ENCODE measurements at places on chromosomes 3 and 15.

GRCh38 chr3:4398941-4399245, 68.2 kb downstream of the SUMF1 start:
- no peak for DNase-seq

DNA sequence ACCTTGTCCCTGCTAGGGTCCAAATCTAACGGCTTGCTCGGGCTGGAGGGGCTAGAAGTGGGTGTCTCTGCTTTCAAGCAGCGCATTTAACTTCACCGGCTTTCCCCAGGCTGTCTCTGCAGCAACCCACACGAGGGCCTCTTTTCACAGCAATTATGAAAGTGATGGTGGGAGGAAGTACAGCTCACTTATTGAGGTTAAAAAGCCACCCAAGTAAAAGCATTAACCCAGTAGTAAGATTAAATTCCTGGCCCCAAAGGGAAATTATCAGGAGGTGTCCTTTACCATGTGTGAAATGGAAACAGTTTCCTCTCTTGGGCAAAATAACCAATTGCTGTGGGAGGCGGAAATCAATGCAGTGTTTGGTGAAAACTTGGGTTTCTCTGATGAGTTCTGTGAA, 41.1 kb downstream of the NGRN start:
- DNase-seq: peak; percentile 58

DNA sequence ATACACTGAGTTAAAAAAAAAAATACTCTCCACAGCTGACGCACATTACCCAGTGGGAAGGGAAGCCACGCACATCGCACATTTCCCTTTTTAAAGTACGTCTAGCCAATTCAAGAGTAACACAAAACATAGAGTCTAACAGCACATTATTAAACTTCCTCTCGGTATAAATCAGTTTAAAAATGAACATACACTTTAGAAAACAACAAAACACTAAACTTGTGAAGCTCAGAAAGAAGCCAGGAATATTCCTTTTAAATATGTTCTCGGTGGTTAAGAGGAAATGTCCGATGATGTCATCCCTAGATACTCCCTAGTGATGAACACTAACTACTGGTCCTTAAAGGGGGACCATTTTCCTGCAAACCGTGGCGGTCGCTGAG, 721 bp downstream of the MYEF2 start:
- no peak for DNase-seq

- DNase-seq: no peak
Measured at GRCh38 chr15:33256874-33257273, 53.9 kb upstream of the RYR3 start.

DNA sequence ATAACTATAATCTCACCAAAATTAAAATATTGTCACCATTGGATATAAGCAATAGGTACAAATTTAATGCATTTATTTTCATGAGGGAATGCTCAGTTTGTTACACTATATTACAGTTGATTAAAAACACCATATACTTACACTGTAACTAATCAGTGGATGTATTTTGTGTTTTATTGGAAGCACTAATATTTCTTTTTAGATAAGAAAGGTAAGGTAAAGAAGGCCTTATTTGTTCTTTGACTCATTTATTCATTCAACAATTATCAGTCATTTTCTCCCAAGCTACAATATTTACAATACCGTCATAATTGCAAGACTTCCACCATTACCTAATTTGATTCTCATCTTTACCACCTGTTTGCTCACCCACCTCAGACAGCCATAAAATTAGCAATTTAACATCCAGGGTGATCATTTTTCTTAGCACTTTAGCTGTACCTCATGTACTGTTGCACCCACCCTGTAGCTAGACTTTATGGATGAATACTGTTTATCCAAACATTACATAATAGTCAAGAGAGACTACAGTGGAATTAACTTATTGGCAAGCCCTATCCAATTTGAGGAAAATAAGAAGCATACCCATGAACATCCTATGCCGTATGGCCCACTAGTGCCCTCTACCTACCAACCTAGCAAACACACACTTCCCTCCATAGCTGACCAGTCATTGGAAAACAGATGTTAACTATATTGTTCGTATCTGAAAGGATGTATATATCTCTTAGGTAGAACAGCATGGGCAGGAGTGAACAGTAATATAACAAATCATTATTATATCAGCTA, 229.6 kb downstream of the BBX start:
- no peak for DNase-seq

- no peak for DNase-seq
Measured at GRCh38 chr15:80461356-80462095, 57.3 kb downstream of the ARNT2 start.

DNA sequence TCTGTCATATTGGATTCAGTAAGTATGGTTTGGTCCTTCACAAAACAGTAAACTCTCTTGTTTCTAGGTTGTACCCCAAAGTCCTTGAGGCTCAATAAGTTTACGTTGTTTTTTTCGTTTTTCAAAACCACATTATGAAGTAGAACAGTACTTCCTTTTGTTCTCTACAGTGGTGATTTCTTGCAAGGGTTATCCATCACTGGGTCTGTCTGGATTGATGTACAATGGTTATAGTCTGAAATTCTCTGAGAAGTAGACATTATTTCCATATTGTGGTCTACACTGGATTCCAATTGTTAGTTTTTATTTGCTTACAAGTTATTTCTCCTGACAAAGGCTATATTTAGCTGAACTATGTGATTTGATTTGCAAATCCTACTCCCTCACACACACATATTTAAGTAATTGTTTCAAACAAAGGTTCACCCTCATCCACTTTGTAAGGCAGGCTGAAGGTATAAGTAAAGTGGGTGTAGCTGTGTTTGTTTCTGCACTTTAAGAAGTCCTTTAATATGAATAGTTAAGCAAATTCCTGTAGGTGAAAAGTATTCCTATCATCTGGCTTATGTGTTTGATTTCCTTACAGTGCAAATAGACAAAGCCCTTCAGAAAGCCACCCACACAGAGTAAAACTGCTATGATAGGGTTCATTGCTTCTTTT, 64.2 kb upstream of the MME start:
- no peak for DNase-seq

DNA sequence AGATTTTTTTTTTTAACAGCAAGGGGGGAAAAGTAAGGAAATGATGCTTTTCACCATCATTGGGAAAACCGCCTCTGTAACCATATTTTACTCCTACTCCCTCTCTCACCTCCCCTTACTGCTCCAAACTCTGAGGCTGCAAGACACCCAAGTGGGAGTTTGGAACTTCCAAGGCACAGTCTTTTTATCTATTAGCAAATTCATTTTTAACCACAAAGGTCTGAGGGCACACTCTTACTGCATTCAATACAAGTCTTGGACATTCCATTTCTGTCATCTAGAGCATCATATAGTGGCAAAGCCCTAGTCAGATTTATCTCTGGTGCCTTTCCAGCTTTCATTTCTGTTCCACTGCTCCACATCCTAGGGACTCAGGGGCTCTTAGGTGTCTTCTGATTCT, 13.2 kb downstream of the FAM162A start:
- no peak for DNase-seq

- DNase-seq: peak; percentile 60
Measured at GRCh38 chr3:129161860-129162271, 1.0 kb upstream of the ISY1 start.

GRCh38 chr15:43029476-43029875, 76.4 kb downstream of the UBR1 start:
- DNase-seq: no peak

DNA sequence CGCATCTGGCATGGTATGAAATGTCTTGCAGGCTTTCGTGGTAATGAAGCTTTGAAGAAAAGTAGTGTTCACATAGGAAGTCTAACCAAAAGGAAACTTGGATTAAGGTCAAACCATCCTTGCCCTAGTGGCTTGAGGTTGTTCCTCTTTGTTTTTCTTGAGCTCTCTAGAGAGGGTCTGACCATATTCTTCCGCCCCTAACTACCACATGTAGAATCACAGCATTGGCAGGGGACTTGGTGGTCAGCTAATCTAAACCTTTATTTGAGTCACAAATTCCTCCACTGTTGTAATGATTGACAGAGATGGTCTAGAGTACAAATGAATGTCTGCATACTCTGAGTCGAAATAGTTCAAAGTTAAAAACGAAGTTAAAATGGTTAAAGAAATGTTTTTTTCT, 39.1 kb upstream of the PHLDB2 start:
- no peak for DNase-seq

DNA sequence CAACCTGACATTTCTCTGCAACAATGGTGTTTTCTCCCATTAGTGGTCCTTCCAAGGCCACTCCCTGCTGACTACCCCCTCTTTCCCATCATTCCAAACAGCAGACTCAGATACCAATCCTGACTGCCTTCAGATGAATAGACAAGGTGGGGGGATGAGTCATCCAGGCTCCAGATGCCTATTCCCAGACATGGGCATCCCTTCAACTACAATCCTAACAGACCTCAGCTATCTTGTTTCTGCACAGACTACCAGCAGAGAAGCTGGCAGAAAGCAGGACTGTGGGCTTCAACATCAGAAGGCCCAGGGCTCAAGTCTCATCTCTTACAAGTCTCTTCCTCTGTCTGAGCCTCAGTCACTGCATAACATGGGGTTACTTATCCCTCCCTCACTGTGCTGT, 2.2 kb downstream of the RBP1 start:
- no peak for DNase-seq

GRCh38 chr3:148903941-148904340, 38.8 kb downstream of the CPA3 start:
- no peak for DNase-seq

DNA sequence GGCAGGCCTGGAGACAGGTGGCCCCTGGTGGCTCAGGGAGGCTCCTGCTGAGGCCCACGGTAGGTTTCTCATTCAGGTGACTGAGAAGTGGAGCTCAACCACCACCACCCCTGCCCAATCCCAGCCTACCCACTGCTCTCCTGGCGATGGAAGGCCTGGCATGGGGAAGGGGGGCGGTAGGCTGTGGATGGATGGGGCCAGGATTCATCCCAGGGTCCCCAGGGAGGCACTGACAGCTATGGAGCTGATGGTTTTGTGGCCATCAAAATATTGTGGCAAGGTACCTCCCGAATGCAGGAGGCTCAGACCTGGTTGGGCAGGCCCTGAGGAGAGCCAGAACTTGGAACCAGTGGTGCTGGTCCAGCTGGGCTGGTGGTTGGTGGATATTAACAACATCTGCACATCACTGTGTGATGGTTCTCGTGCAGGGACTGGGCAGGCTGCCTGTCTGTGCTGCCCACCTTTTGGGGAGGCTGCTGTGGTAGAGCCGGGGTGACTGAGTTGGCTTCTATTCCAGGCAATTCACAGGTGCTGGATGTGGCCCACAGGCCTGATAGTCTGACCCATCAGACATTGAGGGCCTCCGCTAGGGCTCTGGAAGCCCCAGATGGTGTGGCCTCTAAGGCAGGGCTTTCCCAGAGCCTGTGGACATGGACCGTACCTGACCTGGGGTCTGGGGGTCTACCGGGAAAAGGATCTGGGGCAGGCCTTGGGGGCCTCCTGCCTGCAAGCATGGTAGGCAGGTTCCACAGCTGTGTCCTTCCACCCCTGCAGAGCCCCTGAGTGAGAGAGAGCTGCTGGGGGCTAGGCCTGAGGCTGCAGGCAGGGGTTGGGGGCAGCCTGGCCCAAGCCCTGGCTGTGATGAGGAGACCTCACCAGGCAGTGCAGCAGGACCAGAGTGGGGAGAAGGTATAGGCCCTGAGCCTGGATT, 3.4 kb downstream of the ZBTB47 start:
- peak; percentile 17 for DNase-seq

GRCh38 chr3:164806188-164806587, 272.1 kb downstream of the SI start:
- no peak for DNase-seq

GRCh38 chr3:148307443-148307843, 390.3 kb upstream of the AGTR1 start:
- no peak for DNase-seq

GRCh38 chr3:42807929-42808328, 1.3 kb upstream of the ACKR2 start:
- DNase-seq: no peak

GRCh38 chr15:36863570-36863969, 236.8 kb downstream of the MEIS2 start:
- no peak for DNase-seq

GRCh38 chr3:197555281-197556261, at the start of gene BDH1:
TSS of gene BDH1 (minus strand) at chr3:197555968. CDS start at chr3:197546443, 9,525 bp downstream.
- peak; percentile 80 for DNase-seq

DNA sequence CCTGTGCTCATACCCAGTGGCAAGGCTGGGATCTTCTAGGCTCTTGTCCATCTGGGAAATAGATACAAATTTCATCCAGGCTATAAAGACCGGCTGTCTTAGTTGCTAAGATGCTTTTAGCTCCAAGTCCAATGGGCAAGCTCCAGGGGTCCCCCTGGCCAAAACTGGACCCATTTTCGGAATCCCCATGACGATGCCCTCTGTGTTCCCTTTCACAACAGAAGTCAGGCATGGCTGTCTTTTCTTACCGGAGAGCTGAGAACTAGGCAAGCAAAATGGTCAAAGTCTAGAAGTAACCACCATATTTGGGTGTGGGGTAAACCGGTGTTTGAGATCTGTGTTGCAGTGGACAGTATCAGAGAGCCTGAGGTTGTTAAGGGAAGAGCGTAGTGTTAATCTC, 1.0 kb downstream of the GLYCTK start:
- no peak for DNase-seq

GRCh38 chr15:63232943-63233342, 43.5 kb downstream of the RAB8B start:
- DNase-seq: no peak

DNA sequence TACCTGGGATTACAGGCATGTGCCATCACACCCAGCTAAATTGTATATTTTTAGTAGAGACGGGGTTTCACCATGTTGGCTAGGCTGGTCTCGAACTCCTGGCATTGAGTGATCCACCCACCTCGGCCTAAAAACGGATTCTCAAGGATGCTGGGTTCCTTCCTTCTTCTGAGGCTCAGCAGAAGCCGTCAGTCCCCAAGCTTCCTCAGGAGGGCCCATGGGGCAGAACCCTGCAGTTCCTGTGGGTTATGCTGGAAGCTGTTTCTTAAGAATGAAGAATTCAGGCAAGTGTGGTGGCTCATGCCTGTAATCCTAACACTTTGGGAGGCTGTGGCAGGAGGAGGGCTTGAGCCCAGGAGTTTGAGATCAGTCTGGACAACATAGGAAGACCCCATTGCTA, 29.0 kb upstream of the ZNF710 start:
- no peak for DNase-seq

DNA sequence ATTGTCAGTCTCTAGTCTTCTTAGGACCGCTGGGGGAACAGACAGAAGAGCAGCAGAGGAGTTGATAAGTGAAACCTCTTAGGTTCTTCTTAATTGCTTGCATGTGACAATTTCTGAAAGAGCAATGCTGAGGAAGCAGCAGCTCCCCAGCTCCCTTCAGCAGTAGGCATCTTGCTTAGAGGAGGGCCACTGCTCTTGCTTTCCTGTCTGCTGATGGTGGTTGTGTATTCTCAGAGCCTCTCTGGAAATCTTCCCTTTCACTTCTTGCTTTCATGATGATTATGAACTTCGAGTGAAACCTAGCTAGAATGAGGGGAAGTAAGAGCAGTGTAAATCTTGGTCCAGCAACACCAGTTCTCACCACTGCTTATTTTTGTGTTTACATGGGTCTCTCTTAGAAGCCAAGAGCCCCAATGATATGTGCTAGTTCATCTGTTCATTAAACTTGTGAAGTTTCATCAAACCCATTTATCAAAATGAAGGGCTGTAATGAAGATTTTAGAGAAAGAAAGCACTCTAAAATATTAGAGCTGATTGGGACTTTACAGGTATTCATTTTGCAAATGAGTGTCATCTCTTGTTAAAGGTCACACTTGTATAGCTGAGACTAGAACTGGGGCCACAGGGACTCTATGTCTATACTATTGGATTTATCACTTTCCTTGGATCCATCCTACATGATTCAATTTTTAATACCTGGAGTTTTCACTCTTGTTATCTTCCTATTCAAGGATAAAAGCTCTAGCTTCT, 246.7 kb downstream of the LPP start:
- DNase-seq: peak; percentile 36

GRCh38 chr3:50194128-50194902, 2.9 kb downstream of the GNAT1 start:
- peak; percentile 89 for DNase-seq

- no peak for DNase-seq
Measured at GRCh38 chr3:194871143-194871863, 185.6 kb downstream of the FAM43A start.

All from activated T-cell treated with anti-CD3 and anti-CD28 coated beads, Interleukin-2, amount 50 U/mL, for 48 hours (primary cell).